ENCODE measurements at places on chromosomes 1 and 21.

DNA sequence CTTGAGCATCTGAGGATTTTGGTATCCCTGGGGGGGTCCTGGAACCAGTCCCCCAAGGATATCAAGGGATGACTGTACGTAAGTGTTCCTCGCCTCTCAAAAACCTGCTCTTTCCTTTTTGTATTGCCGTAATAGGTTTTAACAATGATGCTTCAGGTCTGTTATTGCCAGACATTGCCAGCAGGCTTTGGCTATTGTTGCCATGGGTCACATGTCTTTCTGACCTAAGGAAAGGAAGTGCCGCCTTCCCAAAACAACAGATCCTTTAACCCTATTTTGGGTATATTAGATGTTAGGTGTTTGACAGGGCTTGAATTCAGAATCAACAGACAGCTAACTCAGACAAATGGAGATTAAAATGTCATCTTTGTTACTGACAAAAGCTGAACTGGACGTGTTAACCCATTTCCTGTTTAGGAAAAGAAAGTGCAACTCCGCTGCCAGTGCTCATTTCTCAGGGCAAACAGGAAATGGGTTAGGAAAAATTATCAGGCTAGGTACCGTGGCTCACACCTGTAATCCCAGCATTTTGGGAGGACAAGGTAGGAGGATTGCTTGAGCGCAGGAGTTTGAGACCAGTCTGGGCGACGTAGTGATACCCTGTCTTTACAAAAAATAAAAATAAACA lies 12.4 kb upstream of the PRPF38B start:
- no peak for DNase-seq

DNA sequence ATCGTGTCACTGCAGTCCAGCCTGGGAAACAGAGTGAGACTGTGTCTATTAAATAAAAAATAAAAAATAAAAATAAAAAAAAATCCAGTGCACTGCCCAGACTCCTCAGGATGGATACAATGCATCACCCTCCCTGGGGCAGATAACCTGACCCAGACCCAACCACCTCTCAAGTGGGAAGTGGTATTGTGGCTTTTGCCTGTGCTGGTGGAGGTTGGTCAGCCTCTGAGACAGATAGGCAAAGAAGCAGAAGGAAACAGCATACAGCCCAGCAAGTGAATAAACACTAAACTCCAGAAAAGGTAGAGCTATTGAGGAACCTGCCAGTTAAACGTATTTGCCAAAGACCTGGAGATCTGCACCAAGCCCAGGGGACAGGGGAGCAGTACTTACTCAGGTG lies 22.0 kb downstream of the HHIPL2 start:
- no peak for DNase-seq

GRCh38 chr21:15928196-15928595 lies 198.4 kb downstream of the USP25 start:
- DNase-seq, result no peak

DNA sequence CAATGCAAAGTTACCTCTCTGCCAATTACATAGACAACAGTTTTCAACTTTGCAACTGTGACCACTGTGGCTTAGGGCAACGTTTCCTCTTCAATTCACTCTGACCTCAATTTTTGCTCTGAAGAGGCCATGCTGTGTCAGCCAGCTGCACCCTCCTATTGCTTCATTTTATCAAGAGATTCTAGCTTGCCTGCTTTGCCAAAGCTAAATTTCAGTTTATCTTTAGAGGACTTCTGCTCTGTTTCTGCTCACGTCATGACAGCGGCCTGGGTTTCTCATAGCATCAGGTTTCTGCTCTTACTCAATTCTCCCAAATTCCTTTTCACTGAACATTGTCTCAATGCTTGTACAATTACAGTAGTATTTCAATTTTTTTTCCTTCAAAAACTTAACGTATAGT lies 154.6 kb downstream of the PLA2G4A start:
- DNase-seq, result no peak

DNA sequence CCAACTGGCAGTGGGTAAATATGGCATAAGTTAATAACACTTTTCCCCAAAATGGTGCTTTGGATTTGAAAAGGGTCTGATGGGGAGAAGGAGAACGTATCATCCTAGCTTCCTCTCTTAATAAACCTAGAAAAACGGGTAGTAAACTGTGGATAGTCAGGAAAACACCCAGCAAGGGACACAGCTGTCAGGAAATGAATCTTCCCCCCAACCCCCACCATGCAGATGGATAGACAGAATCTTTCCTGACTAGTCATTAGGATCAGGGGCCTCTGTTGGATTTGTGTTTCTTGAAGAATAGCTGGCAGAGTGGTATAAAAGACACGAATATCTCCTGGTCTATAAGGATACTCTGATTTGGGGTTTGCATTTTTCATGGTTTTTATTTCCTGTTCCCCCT lies 22.5 kb upstream of the LAX1 start:
- DNase-seq, result no peak

DNA sequence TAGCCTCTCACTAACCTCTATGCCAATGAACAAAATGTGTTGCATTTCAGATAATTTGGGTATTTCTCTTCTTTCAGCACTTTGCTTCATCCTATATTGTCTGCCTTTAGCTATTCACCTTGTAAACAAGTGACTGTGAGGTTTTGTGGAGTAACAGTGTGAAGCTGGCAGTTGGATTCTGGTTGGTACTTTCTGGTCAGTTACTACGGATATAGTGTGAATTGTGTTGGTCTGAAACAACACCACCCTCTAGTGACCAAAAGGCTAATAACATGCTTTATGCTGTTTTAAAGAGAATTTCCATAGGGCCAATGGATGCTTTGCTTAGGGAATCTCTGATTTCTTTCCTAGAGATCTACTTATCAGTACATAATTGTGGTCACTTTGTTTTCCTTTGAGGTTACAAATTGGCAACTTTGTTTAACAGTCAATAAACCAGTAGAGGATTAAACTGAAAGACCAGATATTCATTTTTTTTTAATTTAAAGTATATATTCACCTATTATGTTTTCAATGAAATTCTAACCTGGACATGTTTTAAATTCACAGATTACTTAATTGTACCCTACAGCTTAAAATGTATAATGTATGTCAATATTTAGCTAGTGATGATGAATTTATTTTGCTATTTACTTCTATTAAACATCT lies 2.5 kb upstream of the PTGER3 start:
- DNase-seq, result no peak

- DNase-seq, result no peak
Observed at GRCh38 chr1:40848530-40849189, 13.5 kb downstream of the CITED4 start.

DNA sequence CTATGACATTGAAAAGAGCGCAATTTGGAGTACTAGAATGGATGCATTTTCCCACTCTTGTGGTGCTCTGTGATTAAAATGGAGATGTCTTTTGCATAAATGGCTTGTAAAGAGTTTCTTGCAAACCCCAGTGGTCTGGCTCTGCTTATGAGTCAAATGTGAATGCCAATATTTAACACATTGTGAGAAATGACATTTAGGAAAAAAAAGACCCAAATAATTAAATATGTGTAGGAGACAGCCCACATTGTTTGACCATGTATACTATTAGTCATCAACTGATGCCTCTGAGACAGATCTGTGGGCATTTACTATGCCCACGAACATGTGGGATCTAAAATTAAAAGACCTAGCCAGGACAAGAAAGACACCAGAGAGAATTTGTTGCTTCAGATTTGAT lies 22.2 kb upstream of the RUNX1 start:
- no peak for DNase-seq

- DNase-seq, result no peak
Observed at GRCh38 chr1:30166174-30166573, 557.2 kb downstream of the MATN1 start.

- DNase-seq, result no peak
Observed at GRCh38 chr21:41948078-41948895, 5.5 kb downstream of the C2CD2 start.

Data from activated naive CD4-positive, alpha-beta T cell treated with anti-CD3 and anti-CD28 coated beads, Interleukin-2, amount 50 U/mL, for 72 hours (primary cell).